ENCODE measurements at places on chromosomes 11 and 22.
A peak's percentile ranks its signal among the peaks of the same experiment; 100 is the strongest.

GRCh38 chr11:11512929-11513328 lies 108.9 kb downstream of the GALNT18 start:
- no peak for DNase-seq

GRCh38 chr11:111327908-111328624 lies 29.7 kb downstream of the POU2AF3 start:
- no peak for DNase-seq

DNA sequence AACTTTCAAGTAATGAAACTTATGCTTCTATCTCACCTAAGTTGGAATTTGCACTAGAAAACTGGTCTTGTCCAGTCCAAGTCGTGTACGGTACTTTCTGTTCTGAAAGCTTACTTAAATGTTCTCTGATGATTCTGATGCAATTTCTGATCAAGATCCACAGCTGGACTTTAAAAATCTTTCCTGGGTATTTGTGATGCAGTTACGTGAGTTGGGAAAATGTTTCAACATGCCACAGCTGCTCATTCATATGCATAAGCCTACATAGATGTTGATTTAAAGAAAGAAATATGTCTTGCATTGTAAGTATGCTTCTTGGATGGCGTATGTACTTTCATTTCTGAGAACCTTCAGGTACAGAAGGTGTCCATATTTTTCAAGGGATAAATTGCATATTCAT lies 493.7 kb upstream of the CCDC90B start:
- no peak for DNase-seq

DNA sequence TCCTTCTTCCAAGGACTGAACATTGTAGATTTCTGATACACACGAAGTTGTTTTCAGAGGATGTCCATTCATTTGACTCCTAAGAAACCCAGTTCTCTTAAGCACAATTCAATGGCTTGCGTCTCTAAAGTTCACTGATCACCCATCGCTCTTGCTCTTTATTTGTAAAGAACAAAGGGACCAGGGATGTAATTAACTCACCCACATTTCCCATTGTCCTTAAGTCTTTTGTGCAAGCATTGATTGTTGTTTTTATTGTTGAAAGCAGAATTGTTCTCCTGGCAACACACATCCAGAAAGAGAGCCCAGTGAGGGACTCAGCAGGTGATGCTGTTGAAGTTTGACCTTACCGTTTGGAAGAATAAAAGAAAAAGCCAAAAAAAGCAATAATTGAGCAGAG lies 59.2 kb downstream of the SPON1 start:
- DNase-seq = no peak

- DNase-seq = peak; percentile 30
These were observed 73.3 kb upstream of the ZBED5 start for GRCh38 chr11:10930972-10931760.

DNA sequence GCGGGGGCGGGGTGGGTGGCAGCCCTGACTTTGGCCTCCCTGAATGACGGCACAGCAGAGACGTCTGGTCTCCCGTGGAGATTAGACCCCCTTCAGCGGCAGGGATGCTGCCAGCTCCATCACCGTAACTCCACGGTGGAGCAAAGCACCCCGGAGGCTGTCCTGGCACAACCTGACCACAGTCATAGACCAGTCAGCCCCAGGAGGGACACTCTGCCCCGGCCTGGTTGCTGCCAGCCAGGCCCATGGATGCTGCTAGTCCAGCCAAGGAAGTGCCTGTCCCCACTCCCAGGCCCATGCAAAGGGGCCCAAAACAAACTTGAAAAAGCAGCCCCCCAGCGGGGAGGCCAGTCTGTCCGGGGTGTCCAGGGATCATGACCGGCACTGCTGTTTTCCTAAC lies 11.5 kb upstream of the ANO1 start:
- DNase-seq = no peak

- DNase-seq = no peak
These were observed 20.3 kb downstream of the ZC3H12C start for GRCh38 chr11:110113505-110113904.

- DNase-seq = no peak
These were observed 34.6 kb upstream of the KCNQ1OT1 start for GRCh38 chr11:2734181-2735052.

DNA sequence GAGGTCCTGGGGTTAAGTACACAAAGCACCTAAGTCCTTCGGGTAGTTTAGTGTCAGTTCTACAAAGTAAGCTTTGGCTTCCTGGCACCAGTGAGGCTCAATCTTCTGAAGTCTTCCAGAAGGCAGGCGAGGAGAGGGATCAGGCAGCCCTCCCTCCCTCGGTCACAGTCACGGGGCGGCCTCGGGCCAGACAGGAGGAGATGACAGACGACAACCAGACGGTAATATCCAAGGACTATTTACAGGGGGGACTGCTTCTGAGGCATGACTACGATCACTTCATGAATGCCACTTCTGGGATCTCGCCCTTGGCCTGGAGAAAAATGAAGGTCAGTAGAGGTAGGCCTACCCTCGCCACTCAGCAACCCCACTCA lies 383 bp upstream of the TMEM223 start:
- no peak for DNase-seq

GRCh38 chr22:41241133-41241676 lies 474 bp upstream of the CHADL start:
- no peak for DNase-seq

- DNase-seq = no peak
These were observed 289.7 kb upstream of the ARHGAP42 start for GRCh38 chr11:100397401-100397800.

DNA sequence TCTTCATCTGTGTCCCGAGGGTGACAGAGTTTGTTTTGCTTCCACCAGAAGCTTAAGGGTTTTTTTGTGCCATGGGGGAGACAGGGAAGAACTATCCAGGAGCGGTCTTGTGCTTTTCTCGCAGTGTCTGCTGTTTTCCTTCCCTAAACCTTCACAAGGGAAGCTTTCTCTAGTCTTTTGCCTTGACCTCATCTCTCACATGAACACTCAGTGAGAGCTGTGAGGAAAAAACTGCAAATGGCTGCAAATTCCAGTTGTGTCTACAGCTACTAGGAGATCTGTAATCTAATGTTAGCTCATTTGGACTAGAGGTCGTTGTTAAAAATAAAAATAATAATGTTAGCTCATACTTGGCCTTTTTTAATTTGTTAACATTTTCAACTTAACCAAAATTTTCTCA lies 264.7 kb upstream of the SESN3 start:
- no peak for DNase-seq

- DNase-seq = no peak
These were observed 4.2 kb upstream of the HBD start for GRCh38 chr11:5238486-5238885.

DNA sequence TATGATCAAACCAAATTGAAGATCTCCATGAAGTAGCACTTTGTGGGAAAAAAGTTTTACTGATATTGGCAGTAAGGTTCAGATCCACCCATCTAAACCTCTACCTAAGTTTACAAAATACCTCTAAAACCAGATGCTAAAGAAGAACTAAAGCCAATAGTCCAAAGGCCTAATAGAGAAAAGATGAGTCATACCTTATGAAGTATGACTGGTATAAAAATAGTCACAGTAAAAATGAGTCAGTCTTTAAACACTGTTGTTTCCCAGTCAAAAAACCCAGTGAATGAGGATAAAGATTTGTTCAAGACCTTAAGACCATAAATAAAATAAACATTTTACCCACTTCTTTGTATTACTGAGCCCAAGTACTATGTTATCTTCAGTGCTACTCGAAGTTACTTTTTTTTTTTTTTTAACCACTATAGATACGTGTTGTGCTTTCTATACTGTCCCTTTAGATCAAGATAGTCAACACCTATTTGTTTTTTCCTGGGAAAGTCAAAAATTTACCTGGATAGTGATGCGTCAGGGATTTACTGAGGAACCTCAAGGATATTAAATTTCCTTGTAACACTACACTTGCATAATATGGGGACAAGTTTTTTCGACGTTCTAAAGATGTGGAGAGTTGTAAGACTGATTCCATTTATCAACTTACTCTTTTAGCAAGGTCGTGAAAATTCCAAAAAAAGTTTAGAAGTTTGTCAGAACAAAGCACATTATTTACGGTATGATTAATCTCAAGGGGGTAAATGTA lies 87.3 kb downstream of the CCDC73 start:
- DNase-seq = no peak

DNA sequence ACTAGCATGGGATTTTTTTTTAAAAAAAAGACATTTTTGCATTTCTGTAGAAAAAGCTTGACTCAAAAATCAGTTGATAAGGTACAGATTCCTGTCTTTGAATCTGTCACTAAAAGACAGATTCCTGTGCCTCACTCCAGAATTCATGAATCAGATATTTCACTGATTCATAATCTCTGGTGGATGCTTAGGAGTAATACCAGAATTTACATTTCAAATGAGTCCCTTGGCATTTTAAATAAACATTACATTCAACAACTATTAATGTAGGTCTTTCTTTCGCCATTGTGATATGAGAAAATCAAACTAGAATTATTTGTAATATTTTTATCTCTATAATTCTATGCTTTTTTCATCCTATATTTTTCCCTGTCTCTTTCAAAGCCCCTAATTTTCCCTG lies 128.3 kb downstream of the APIP start:
- DNase-seq = no peak

DNA sequence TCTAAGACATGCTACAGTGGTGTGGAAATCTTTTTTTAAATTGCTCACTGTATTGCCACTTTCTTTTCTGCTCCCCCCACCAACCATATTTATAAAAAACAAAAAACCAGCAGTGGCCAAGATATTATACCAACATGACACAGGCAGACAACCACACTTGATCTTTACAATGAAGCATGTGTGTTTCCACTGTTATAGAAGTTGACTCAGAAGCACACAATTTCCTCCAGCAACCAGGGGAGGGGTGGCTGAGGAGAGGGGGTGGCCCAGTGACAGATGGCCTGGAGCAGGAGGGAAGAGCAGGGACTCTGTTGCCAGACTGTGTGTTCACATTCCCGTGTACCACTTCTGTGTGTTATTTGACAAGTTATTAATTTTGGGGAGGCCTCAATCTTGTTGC lies 14.8 kb downstream of the CD59 start:
- peak; percentile 50 for DNase-seq

DNA sequence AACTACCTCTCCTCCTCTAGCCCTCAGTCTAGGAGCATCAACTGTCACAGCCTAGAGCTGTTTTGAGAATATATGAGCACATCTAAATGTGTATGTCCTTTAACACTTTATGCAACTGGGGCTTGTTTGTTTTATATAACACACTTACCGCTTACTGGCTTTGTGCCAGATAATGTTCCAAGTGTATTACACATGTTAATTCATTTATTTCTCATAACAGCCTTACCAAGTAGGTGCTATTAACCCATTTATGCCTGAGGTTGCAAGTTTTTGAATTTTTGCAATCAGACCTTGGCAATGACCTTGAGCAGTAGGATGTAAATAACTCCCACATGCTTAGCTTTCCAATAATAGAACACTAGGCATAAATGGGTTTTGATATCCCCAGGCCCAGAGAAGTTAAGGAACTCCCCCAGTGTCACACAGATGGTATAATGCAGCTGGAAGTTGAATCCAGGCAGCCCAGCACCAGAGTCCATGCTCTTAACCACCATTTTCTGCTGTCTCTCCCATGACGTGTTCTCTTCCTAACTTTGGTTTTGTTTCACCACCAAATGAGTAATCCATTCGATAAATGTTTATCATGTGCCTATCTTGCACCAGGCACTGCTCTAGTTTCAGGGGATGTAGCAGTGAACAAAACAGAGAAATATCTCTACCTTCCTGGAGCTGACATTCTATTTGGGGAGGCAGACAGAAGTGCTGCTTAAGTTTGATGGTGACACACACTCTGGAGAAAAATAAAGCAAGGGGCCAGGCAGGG lies 23.1 kb downstream of the PRDM11 start:
- no peak for DNase-seq

- DNase-seq = no peak
These were observed 389.9 kb upstream of the KIRREL3 start for GRCh38 chr11:127390465-127390864.

- no peak for DNase-seq
These were observed 35.5 kb downstream of the POLR3H start for GRCh38 chr22:41508770-41509170.

GRCh38 chr11:94742665-94743064 lies 25.5 kb upstream of the AMOTL1 start:
- DNase-seq = no peak

DNA sequence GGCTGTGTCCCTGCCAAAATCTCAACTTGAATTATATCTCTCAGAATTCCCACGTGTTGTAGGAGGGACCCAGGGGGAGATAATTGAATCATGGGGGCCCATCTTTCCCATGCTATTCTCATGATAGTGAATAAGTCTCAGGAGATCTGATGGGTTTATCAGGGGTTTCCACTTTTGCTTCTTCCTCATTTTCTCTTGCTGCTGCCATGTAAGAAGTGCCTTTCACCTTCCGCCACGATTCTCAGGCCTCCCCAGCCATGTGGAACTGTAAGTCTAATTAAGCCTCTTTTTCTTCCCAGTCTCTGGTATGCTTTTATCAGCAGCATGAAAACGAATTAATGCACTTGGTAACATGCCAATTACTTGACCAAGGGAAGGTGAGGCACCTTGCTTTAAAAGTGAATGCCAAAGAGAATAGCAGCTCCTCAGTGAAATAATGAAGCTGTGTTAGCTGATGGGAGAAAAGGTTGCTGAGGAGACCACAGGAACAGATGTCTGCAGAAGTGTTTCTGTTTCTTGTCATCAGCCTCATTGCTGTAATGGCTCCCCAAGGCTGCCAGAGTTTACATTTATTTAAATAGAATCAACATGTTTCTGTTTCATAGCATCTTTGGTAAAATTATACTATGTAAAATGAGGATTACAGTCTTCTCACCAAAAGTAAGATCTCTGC lies 89.0 kb upstream of the CD44 start:
- DNase-seq = no peak

GRCh38 chr22:43257549-43257948 lies 70.6 kb upstream of the TTLL12 start:
- no peak for DNase-seq

GRCh38 chr11:73147771-73148681 lies 5.9 kb upstream of the FCHSD2 start:
- no peak for DNase-seq

DNA sequence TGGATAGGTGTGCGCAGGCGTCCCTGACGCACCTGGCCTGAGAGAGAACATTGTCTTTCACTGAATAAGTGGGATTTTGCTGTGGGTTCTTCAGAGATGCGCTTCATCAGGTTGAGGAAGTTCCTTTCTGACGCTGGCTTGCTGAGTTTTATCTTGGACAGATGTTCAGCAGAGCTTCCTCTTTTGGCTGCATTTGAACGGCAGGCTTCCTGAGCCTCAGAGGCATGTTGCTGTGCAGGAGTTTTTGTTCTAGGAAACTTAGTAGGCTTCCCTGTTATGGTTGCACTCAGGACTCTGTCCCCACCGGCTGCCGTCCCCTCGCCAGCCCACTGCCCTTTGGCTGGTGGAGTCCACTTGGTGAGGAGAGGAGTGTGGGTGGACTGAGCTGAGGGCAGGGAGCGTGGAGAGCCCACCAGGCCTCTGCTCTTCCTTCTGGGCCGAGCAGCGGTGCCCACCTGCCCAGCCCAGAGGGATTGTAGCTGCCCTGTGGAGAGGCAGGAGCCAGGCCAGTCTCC lies 17.2 kb downstream of the FRMD8 start:
- DNase-seq = no peak
